ENCODE measurements at places on chromosomes 7 and 10. TPM values are rescaled to one million over a fixed set of nuclear protein-coding genes. Genes with fewer than 3 reads are reported as not detected.

The ARMC3 gene
- not detected for total RNA-seq

The MAT1A gene
- not detected for total RNA-seq

The MARVELD1 gene
- total RNA-seq = 0.52 TPM

The GRM3 gene
- not detected for total RNA-seq

Measured in CD4-positive, alpha-beta T cell (primary cell).